ENCODE measurements at places on chromosomes 1 and 21.

DNA sequence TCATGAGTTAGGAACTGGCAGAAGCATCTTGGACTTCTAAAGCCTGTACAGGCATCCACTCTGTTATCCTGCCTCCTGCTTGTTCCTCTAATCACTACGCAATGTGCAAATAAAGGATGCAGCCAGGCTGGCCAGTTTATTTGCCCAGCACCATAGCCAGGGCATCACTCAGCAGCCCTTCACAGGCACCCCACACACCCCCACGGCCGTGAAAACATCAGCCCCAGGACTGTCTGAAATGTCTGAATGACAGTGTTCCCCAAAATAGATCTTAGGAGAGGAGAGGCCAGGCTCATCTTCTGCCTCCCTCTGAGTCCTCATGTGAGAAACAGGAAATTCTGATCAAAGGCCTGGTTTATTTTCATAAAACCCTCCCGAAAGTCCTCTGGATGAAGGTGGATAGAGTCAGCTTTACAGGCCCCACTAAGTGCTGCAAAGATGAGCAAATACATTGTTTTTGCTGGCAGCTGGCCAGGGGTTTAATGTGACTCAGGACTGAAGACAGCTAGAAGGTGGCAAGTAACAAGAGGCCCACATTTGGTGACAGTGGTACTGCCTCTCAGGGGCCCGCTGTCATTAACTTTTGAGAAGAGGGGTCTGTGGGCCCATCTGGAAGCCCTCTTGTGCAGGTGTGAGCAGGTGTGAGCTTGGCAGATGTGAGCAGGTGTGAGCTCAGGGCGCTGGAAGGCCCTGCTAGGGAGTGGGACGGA, 32.9 kb downstream of the GRHL3 start:
- DNase-seq: no peak

DNA sequence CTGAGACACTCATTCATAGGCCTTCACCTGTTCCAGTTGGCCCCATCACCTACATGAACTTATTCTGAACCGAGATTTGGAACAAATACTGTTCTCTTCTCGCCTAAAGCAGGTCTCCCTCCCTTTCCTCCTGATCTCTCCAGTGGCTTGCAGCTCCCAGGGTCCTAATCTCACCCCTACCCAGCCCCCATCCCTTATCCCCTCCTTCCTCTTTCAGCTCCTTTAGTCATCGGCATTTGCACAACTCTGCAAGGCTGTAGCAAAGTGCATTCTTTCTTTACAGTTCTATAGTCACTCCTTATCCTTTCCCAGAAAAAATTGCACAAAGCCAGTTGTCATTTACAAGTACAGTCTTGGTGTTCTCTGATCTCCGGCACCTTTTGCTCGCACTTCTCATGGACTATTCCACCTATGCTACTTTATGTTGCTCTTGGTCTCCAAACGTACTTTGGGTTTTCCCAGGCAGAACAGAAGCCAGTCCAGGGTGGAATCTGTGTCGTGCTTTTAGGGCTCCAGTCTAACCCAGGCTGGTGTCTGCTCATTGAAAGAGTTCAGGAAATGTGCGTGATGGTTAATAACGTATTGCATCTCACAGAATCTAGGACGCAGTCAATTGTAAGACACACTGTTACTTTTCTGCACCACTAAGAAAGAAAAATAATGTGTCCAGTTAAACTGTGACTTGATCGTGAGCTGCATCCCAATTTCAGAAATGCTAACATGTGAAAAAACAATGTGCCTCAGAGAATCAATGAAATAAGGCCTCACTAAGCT, 965 bp downstream of the ABCA4 start:
- DNase-seq: no peak

- DNase-seq: no peak
These were observed 37.5 kb downstream of the SPAG17 start for GRCh38 chr1:118147522-118147921.

DNA sequence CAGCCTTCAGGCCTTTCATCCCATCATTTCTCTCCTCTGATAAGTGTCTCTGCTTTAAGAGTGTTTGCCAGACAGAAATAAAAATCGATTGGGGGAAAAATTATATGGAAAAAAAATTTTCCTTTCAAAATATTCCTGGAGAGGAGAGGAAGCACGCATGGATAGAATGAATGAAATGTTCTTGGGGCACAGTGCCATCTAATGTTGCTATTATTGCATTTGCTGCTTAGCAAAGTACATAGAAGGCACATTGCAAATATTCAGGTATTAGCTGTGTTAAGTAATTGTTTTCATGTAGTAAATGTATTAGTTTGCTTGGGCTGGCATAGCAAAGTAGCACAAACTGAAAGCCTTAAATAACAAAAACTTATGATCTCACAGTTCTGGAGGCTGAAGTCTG, 18.1 kb downstream of the B3GALT5 start:
- DNase-seq: no peak

DNA sequence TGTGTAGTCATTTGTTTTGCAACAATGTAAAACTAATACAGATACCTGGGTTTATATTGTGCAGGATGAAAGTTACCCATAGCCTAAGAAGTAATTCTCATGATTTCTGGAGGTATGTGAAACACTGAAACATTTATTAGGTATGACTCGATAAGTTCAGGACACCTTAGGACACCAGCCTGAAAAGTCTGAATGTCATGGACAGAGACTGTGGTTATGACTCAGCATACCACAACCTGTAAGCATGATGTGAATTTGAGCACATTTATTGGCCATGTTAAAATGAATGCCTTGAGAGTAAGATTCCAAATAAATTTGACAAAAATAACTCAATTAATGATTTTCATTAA, 1471.7 kb upstream of the B3GALT2 start:
- DNase-seq: no peak

DNA sequence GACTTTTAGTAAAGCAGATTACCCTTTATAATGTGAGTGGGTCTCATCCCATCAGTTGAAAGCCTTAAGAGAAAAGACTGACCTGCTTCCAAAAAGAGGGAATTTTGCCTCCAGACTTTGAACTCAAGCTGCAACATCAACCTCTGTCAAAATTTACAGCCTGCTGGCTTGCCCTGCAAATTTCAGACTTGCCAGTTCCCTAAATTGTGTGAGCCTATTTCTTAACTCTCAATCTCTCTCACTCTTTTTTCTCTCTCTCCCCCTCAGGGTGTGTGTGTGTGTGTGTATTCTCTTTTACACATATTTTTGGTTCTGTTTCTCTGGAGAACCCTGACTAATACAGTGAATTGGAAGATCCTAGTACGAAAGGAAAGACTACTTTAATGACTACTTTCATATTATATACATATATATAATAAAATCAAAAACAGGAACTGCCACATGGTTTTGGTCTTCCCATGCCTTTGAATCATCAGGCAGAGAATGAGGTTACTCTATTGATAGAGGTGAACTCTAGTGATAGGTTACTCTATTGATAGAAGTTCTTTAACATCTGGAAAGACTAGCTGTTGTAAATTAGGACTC, 6.4 kb downstream of the OR2C3 start:
- no peak for DNase-seq

- DNase-seq: peak; percentile 65
These were observed 40.6 kb downstream of the MAPKAPK2 start for GRCh38 chr1:206725109-206725963.

- no peak for DNase-seq
These were observed 15.5 kb downstream of the DIPK1A start for GRCh38 chr1:92945748-92946270.

GRCh38 chr1:158117854-158118704, 62.6 kb upstream of the CD1D start:
- peak; percentile 28 for DNase-seq

GRCh38 chr1:35386959-35387358, 118.5 kb downstream of the ZMYM4 start:
- DNase-seq: no peak

GRCh38 chr21:34688715-34689114, 19.9 kb downstream of the CLIC6 start:
- no peak for DNase-seq

- no peak for DNase-seq
These were observed 48.4 kb upstream of the TARBP1 start for GRCh38 chr1:234527346-234527745.

DNA sequence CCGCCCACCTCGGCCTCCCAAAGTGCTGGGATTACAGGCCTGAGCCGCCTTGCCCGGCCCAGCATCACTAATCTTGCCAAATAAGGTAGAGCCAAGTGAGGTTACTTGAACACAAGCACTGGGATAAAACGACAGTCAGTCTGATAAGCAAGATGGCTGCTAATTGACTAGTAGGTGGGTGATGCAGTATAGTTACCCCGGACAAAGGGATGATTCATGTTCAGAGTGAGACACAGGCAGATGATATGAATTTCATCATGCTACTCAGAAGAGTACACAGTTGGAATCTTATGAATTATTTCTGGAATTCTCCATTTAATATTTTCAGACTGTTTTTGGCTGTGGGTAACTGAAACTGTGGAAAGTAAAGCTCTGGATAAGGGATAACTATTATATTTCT, 178.4 kb downstream of the USP25 start:
- no peak for DNase-seq

GRCh38 chr1:2589431-2590232, 3.1 kb downstream of the PRXL2B start:
- no peak for DNase-seq

DNA sequence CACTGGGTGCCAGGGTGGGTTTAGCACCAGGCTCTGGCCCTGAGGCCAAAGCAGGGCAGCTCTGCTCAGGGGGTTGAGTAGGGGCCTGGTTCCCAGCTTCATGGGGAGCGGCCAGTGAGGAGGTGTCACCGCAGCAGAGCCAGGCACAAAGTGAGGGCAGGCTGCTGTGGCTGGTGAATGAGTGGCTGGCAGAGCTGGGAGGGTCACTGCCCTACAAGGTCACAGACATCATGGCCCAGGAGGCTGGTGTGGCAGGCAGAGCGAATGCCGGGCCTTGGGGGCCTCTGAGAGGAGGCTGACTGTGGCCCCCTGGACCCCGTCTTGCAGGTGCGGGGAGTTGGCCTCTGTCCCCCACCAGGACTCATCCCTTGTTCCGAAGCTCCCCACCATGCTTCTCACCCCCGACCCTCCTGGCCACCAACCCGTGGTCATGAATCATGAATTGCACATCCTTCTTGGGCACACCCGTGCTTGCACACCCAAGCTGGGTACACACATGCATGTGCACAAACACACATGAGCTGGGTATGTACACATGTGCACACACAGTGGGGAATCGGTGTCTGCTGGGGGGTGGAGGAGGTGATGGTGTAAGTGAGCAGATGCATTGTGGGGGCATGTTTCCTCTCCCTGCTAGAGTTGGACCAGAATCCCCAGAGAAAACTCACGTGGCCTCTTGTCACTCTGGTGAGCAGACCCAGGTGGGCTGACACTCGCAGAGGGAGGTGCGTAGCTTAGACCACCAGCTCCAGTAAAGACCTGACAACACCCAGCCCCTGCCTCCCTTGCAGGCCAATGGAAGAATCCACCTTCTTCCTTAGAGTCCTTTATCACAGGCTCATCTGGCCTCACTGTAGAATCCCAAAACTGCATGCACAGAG, 4.8 kb upstream of the GNB1 start:
- DNase-seq: no peak

GRCh38 chr1:31102501-31102950, 37.0 kb upstream of the PUM1 start:
- DNase-seq: no peak

DNA sequence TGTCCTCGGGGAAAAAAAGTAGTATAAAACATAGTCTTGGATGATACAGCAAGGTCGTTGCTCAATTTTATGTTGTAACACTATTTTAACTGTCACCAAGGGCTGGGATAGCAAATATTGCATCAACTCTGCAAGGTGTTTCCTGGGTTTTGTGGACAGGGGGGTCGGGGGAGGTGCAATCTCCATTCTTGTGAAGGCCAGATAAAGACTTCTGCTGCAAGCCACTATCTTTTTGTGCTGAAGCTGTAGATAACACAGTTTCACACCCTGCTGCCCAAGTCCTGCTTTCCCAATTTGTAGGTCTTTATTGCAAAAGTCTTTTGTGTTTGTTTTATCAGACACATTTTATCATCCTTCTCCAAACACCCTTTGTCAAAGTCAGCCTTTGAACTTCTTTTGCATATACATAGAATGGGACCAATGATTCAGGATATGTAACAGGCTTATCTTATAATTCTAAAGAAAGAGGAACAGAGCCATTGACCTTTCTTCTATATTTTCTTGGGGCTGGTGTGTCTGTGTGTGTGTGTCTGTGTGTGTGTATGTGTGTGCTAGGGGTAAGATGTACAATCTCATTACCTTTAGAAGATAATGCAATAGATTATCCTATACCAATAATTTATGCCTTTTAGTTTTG, 140.6 kb downstream of the RUNX1 start:
- no peak for DNase-seq

- DNase-seq: no peak
These were observed 44.8 kb downstream of the NRDC start for GRCh38 chr1:51833700-51834099.

GRCh38 chr1:26844424-26845196, 18.1 kb downstream of the ZDHHC18 start:
- DNase-seq: no peak

DNA sequence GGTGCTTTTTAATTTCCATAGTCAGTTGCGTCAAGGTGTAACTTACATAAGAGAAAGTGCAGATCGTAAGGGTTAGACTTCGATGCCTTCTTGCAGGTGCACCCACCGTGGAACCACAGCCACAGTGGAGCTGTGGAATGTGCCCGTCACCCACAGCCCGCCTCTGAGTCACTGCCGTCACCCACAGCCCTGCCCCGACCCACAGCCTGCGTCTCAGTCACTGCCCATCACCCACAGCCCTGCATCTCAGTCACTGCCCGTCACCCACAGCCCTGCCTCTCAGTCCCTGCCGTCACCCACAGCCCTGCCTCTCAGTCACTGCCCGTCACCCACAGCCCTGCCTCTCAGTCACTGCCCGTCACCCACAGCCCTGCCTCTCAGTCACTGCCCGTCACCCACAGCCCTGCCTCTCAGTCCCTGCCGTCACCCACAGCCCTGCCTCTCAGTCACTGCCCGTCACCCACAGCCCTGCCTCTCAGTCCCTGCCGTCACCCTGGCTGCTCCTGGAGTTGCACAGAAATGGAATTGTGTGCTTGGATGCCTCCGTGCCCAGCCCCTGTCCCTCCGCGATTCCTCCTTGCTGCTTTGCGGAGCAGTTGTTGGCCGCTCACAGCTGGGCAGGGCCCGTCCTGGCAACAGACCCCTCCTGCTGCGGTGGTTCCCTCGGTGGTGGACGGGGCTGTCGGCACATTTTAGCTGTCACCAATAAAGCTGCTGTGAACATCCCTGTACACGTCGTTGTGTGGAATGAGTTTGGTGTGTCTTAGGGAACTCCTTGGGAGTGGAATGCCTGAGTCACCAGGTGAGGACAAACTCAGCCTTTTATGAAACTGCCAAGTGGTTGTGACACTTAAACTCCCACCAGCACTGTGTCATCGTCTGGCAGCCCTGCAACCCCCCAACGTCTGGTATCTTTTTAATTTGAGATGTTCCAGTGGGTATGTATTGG, 44.9 kb upstream of the COL6A2 start:
- DNase-seq: peak; percentile 45

DNA sequence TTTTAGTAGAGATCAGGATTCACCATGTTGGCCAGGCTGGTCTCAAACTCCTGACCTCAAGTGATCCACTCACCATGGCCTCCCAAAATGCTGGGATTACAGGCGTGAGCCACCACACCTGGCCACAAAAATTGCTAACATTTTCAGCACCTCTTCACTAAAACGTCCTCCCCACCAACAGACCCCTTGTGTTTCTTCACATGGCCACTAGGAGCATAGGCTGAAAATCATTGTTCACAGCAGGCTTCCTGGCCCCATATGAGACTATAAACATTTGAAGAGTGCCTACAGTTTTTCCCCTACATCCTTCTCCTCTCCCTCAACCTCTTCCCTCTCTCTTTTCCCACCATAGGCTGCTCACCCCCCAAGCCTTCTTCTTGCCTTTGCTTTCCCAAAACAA, 28.0 kb upstream of the SFPQ start:
- DNase-seq: peak; percentile 23

GRCh38 chr1:29632806-29633615, 396.7 kb downstream of the PTPRU start:
- no peak for DNase-seq

- no peak for DNase-seq
These were observed 3.8 kb upstream of the EDN2 start for GRCh38 chr1:41488040-41488951.

All from CD4-positive, alpha-beta T cell treated with Interleukin-4 for 1 hour (primary cell).